Right ventricle myocardium superior (tissue), 1 donor: ENCODE measurements at places on chromosomes 12 and 14. TPM values are rescaled to one million over a fixed set of nuclear protein-coding genes. Genes with fewer than 3 reads are reported as not detected.

GRCh38 chr14:64855721-64856528 is 23.8 kb downstream of the SPTB start:
- DNase-seq = no peak

TCL1A gene
- total RNA-seq = not detected

DNA sequence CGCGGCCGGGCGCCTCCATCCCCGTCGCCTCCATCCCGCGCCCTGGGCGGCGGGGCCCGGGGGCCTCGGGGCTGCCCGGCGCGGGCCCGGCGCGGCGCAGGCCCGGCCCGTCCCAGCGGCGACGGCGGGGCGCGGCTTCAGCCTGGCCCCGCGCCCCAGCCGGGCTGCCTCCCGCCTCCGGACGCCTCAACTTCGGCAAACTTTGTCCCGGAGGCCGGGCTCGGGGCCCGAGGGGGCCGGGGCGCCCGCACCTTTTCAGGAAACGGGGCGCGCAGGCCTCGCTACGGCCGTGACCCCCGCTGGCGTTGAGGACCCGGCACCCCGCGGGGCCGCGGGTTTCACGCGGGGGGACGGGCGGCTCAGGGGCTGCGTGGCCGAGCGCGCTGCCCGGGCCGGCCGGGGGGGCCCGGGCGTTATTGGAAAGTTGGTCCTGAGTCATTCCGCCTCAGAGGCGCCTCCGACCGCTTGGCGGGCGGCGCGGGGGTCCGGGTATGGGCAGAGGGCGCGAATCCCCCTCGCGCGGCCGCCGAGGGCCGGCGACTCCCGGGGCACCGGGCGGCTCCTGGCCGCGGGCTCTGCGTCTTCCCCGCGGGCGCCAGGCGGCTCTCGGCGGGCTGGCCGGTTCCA is 575 bp downstream of the TRAF3 start:
- DNase-seq = no peak

KRT73 gene
- total RNA-seq = not detected

DNA sequence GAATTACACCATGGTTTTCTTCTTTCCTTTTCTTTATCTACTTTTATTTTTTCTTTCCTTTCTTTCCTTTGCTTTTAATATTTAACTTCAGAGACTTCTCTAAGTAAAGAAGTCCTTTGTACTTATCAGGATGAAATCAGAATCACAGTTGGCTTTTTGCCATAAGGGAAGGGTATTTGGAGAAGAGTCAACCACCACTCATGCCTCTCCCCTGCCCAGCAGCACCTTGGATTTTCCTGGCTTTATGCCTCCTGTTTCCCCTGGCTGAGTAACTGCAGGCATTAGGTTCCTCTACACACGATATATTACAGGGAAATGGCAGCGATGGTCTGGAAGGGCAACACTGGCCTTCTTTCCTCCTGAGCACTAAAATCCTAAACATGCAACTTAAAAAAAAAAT is 266.4 kb upstream of the CAND1 start:
- DNase-seq = no peak

- DNase-seq = peak; percentile 28
Measured at GRCh38 chr14:88553886-88554456, 836 bp downstream of the PTPN21 start.

DNA sequence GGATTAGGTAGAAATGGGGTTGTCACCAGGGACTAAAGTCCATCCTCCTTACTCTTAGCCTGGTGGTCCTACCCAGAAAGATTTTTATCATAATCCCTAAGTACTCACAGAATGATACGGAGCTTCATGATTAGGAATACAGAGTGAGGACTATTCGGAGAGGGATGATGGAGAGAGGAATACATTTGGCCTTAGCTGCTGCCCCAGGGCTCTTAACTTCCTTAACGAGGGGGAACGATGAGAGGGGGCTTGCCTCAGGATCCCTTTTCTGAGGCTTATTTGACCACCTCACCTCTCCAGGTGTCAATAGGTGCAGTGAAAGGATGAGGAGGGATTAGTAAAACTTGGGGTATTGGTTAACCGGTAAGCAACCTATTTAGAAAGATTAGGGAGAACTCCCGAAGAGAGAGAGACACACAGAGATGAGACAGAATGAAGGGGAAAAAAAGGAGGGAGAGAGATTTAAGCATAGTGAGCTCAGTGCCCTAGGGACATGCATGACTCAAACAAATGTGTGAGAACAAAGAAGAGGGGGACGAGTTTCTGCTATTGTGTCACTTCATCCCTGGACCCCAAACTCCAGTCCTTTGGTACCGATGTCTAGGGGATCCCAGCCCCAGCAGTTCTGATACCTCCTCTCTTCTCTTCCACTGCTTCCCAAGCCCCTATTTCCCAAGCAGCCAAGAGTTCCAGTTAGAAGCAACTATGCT is 1.1 kb downstream of the NFE2 start:
- no peak for DNase-seq

GRCh38 chr12:91178139-91178561 is 4.5 kb downstream of the DCN start:
- DNase-seq = no peak

- peak; percentile 68 for DNase-seq
Measured at GRCh38 chr14:92993302-92993701, 70.4 kb downstream of the CHGA start.

DNA sequence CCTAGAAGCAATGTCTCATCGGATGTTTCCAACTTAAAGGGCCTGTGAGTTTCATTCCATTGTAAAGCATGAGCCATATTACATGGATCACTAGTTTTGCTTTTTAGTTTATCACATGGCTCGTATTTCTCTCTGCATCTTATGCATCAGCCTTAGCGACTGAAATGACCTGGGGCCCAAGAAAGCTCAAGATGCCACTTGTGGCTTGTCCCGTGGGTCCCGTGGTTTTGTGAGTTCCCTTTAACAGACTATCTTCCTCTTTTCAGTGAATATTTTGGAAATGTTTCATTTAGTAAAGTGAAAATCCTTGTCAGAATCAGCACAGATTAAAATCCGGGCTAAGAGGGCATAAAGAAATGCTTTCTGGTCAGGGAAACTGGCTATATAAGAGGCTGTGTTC is 86.2 kb upstream of the PPM1H start:
- no peak for DNase-seq

RPAP3 gene
- total RNA-seq = 22.7 TPM

DNA sequence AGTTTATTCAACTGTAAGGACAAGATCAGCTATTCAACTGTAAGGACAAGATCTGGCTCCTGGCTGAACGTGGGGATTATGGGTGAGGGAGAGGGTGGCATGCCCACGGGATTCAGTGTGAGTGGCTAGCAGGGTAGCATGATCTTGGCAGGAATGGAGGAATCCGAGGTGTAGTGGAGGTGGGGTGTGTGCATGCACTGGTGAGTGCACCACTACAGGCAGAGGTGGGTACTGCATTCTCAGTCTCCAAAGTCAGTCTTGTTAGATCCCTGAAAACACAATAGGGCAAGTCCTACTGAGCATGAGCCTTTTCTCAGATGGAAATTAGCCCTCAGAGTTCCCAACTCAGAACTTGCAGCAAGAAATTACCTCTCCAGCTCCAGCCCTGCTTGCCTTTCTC is 32.2 kb upstream of the DCD start:
- DNase-seq = no peak

GRCh38 chr14:99273766-99274345 is 1.9 kb upstream of the BCL11B start:
- no peak for DNase-seq

LIN52 gene
- 5.6 TPM for total RNA-seq
